Activated CD4-positive, alpha-beta T cell treated with anti-CD3 and anti-CD28 coated beads, Interleukin-2, amount 50 U/mL, for 16 hours (primary cell): ENCODE measurements at places on chromosomes 6 and 20.

- peak; percentile 27 for DNase-seq
These were observed 58.0 kb downstream of the BLOC1S5 start for GRCh38 chr6:8006208-8006607.

DNA sequence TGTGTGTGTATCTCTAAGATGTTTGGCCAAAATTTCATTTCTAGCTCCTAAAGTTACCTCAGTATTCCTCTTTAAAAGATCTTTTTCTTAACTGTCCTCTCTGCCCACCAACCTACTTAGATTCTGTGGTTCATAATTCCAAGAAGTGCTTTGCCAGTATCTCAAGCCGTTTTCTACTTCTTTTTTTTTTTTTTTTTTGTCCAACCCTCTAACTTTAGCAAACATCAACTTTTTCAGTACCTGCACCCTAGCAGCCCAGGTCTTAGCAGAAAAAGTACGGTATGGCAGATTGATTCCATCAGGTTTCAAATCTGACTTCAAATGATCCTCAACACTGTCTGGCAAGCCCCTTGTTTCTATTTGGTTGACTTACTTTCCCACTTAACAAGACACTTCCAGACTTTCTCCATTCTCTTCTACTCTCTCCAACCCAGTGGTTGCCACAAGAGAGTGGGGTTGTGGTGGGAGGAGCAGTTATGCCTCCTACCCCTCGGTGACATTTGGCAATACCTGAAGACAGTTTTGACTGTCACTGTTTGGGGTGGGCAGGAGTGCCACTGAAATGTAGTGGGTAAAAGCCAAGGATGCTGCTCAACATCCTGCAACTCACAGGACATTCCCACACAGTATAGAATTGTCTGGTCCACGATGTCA is 10.8 kb upstream of the MAN1A1 start:
- no peak for DNase-seq

GRCh38 chr20:51766994-51767866 is 960 bp downstream of the ATP9A start:
- peak; percentile 54 for DNase-seq

DNA sequence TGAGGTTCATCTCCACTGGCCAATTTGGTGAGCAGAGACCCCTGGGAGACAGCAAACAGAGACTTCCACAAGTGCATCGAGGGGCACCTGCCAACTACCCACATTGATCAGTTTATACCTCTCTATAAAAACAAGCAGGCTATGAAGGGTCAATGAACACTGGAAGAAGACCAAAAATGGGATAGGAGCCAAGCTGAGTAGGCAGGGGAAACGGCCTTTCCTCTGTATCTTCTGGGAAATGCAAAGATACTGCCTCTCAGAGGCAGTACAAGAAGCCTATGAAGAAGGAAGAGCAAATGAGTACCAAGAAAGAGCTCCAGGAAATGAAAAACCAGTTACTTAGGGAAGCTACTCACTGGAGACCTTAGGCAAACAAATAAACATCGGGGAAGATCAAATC is 247.7 kb downstream of the GMDS start:
- no peak for DNase-seq

- no peak for DNase-seq
These were observed 49.6 kb downstream of the RIOK1 start for GRCh38 chr6:7439228-7439627.

GRCh38 chr20:25364180-25364788 is 26.4 kb downstream of the ABHD12 start:
- no peak for DNase-seq

- no peak for DNase-seq
These were observed 16.1 kb upstream of the APMAP start for GRCh38 chr20:25008388-25009217.

GRCh38 chr6:89999154-89999553 is 104.9 kb downstream of the GJA10 start:
- DNase-seq = peak; percentile 82

DNA sequence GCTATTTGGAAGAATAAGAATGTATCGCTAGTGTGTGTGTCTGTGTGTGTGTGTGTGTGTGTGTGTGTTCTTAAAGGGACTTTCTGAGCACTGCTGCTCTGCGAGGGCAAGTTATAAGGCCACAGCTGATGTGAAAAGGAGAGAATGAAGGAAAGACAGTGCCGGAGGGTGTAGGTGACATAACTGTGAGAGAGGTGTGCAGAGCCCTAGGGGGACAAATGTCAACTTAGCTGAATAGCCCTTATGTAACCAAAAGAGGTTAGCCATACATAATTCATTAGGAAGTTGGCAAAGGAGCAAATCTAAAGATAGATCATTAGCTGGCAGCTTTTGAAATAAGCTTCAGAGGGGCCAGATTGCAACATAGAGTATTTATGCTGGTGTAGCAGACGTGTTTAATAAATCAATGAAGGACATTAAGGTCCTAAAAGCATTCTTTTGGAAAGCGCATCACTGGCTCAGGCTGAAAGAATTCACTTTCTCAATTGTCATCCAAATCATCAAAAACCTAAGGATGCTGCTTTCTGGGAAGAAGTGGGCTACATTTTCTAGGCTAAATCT is 81.0 kb downstream of the NDUFAF5 start:
- DNase-seq = no peak

DNA sequence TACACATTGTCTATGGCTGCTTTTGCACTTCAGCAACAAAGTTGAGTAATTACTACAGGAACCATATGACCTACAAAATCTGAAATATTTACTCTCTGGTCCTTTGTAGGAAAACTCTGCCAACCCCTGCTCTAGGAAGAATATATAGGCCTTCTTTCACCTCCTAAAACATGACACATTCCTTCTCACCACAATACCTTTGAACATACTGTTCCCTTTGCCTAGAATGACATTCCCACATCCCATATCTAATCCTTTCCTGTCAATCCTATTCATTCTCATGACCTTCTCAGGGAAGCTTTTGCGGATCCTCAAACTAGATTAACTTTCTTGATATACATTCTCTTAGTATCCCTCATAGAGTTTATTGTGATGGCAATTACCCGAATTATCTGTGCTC is 18.0 kb upstream of the NCOA6 start:
- no peak for DNase-seq

DNA sequence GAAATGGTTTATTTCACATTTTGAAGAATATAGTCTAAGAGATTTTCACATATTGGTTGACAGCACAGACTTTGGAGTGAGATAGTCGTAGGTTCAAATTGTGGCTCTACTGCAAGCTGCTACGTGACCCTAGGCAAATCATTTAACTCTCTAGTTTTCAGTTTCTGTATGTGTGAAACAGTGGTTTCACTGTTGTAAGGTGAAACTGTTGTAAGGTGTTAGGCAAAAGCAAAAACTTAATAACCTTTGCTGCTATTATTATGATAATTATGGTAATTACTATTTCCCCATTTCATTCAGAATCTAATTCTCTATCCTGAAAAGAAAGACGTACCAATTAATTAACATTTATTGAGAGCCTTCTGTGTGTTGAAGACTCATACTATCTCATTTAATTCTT is 144.2 kb downstream of the REV3L start:
- DNase-seq = peak; percentile 71

DNA sequence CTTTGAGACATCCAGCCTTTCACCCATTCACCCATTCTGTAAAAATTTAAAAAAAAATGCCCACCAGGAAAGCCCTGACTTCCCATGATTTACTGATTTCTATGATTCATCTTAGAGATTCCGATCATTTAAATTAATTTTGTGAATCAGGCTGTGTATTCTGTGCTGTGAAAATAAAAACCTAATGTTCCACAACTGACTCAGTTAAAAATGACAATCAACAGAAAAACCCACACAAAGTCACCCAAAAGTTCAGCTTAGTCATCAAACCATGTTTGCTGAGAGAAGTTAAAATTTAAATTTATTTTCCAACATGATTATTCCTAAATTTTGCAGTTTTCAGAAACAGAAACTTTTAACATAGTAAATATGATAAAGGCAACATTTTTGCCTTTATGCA is 509.9 kb downstream of the TENT5A start:
- no peak for DNase-seq

DNA sequence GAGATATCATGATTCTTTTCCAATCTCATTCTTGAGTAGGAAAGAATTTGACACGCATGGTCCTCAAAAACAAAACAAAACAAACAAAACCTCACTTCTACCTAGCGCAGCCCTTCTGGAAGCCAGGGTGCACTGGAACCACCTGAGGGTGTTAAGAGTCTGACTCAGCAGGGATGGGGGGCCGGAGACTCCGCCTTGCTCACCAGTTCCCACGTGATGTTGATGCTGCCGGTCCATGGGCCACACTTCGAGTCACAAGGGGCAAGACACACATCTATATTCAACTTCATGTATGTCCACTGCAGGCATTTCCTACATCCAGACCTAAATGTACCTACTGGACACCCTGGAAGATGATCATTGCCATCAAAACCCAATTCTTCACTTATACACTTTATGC is 30.4 kb downstream of the BFSP1 start:
- DNase-seq = no peak

- DNase-seq = no peak
These were observed 9.7 kb downstream of the TIAM2 start for GRCh38 chr6:155004576-155005372.

GRCh38 chr6:161543684-161544309 is 269.9 kb upstream of the AGPAT4 start:
- no peak for DNase-seq

DNA sequence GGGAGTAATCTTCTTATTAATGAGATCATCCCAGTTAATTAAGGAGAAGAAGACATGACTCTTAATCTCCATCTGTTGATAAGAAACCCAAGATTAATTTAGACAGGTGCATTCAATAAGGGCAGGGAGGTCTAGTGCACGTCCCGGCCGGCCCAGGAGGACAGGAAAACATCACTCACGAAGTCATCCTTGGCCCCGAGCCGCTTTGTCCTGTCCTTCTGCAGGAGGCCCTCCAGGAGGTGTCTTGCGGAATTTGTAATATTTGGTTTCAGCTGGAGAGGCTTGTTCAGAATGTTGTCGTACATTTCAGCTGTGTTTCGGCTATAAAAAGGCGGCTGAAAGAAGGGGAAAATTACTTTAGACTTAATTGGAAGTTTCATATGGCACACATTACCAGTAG is 118.4 kb upstream of the SLC2A12 start:
- no peak for DNase-seq

DNA sequence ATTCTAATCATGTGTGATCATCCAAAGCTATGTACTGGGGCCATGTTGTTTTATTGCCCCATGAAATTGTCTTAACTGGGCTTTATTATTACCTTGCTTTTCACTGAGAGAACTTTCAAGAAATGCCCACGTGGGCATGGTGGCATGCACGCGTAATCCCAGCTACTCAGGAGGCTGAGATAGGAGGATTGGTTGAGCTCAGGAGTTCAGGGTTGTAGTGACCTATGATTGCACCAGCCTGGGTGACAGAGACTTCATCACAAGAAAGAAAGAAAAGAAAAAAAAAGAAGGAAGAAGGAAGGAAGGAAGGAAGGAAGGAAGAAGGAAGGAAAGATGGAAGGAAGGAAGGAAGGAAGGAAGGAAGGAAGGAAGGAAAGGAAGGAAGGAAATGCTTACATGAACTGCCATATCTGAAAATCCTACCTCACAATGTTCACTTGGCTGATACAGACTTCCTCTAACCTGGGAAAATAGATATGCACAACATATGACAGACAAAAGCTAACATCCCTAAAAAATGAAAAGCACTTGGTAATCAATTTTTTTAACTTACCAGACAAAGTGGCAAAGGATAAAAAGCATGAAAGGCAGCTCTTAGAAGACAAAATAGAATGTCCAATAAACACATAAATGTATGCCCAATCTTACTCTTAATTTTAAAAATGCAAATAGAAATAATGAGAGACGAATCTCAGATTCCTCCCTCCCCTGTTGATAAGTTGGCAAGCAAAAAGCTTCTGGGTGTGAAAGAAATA is 25.5 kb upstream of the TMEM244 start:
- DNase-seq = no peak

DNA sequence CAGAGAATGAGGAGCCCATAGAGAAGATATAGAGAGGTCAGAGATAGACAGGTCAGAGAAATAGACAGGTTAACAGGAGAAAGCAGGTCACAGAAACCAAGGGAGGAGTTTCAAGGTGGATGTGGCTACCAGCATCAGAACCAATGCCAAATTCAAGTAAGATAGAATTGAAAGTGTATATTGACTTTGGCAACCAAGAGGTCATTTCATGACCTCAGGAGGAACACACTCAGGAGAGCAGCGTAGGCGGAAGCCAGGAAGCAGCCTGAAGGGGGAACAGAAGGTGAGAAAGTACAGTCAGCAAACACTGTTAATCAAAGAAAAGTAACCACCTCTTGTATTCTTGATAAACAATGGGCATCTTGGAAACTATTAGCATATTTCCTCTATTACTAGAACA is 33.9 kb upstream of the ALDH8A1 start:
- peak; percentile 56 for DNase-seq

- DNase-seq = no peak
These were observed 682.1 kb upstream of the ADGRB3 start for GRCh38 chr6:67952948-67953347.

DNA sequence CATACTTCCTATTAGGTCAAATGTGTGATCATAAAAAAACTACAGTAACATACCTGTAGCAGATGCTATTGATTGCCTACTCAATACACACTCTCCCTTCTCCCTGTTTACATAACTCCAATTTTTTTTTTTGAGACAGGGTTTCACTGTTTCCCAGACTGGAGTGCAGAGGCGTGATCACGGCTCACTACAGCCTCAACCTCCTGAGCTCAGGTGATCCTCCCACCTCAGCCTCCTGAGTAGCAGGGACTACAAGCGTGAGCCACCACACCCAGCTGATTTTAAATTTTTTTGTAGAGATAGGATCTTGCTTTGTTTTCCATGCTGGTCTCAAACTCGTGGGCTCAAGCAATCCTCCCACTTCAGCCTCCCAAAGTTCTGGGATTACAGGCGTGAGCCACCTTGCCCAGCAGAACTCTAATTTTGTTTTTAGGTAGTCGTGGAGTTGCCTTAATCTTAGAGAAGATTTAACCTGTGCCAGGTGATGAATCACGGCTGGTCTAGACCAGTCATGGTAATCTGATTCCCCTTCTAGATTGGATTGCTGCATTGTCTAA is 14.0 kb upstream of the KIF3B start:
- no peak for DNase-seq

GRCh38 chr6:89080281-89081128 is at the start of gene PNRC1:
PNRC1 (plus strand) TSS chr6:89080751; CDS start chr6:89080895, 144 bp downstream.
- DNase-seq = peak; percentile 100

DNA sequence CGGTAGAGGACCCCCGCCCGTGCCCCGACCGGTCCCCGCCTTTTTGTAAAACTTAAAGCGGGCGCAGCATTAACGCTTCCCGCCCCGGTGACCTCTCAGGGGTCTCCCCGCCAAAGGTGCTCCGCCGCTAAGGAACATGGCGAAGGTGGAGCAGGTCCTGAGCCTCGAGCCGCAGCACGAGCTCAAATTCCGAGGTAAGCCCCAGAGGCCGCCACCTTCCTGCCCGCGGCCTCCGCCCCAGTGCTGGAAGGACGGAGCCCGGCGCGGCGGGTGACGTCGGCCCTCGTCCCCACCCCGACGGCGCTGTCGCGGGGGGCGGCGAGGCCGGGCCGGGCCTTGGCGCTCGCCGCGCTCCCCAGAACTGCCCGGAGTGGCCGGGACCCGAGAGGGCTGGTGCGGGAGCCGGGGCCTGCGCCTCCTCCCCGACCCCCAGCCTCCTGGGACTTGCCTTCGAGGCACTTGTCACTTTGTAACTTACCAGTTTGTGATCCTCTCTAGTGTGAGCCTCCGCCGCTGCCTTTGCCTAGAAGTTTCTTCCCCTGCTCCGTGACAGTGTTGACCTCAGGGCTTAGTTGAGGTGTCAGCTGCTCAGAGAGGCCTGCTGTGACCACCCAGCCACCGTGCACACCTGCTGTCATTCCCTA is 417 bp downstream of the VAPB start:
- DNase-seq = no peak
